Activated CD8-positive, alpha-beta memory T cell treated with anti-CD3 and anti-CD28 coated beads, Interleukin-2, amount 10 ng/mL, durations not matched to agents 7 days and 5 days (primary cell): ENCODE measurements at places on chromosomes 2 and 18.

GRCh38 chr18:69172046-69172445 lies 228.6 kb upstream of the DOK6 start:
- no peak for DNase-seq

DNA sequence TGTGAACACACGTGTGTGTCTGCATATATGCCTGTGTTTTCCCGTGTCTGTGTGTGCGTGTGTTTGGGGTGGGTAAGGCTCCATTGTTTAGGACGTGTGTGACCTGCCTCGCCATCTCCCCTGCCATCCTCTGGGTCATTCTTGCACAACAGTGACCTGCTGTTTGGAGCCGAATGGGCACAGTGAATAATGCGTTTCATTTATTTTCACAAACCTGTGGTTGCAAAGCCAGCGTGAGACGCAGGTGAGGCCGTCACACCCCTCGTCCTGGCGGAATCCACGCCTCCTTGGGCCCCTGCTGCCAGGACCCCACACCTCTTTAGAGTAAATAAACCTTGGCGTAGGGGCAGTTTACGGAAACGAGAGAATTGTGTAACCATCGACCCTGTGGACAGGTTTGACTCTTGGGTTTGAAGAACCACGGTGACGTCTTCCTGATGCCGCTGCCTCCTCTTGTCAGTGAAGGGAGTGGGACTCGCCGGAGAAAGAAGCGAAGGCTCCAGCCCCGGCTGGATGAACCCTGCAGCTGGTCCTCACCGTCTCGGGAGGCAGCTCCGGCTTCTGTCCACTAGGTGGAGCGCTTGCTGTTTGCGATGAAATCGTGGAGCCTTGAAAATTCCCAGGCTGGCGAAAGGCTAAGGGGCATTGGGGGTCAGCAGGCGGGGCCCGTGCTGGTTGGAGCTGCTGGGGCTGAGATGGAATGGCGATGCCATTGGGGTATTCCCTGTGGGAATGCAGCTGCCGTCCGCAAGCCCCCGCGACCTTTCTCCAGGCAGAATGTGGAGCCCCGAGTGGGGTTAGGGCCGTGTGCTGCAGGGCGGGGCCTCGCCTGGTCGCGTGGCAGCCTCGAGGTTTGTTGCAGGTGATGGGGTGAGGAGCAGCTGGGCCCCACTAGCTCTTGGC lies 81.1 kb downstream of the RTP5 start:
- DNase-seq: peak; percentile 73

GRCh38 chr18:8988260-8988871 lies 114.1 kb upstream of the NDUFV2 start:
- peak; percentile 69 for DNase-seq

- DNase-seq: no peak
Observed at GRCh38 chr2:129074298-129074920, 755.7 kb upstream of the HS6ST1 start.

- DNase-seq: no peak
Observed at GRCh38 chr2:320561-320960, 32.7 kb upstream of the ALKAL2 start.

DNA sequence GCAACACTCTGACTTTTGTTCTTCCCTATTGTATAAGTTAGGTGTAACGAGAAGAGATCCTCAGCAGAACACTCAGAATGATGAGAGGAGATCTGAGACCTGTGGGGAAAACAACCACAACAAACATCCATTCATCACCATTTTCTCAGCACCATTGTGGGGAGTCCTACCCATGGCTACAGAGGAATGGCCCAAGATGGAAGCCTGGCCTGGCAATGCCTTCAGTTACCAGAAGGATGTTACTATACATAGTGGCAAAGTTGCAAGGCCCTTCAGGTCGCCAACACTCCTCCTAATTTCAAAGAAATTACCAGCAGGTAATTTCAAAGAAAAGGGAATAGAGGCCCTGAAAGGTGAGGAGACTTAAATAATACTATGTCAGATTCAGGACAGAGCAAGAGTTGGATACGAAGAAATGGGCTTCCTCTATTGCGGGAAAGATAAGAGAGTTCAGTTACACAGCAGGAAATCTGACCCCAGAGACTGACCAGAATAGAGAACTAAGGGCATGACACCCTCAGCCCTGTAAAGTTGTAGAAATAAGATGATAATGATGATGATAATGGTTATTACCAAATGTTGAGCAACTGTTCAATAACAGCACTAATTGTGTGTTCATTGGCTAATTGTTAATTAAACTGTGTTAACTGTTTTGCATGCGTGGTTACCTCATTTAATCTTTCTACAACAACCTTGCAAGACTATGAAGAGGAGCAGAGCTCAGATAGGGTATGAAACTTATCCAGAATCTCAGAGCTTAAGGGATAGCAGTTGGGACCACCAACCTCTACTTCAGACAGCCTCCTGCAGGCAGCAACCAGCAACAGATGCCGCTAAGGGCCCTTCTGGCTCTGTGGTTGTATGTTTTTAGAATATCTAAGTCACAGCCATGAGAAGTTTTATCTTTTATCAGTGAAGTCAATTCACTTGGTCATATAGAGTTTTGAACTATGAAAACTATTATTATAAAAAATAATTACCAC lies 37.5 kb downstream of the DHRS9 start:
- DNase-seq: no peak

DNA sequence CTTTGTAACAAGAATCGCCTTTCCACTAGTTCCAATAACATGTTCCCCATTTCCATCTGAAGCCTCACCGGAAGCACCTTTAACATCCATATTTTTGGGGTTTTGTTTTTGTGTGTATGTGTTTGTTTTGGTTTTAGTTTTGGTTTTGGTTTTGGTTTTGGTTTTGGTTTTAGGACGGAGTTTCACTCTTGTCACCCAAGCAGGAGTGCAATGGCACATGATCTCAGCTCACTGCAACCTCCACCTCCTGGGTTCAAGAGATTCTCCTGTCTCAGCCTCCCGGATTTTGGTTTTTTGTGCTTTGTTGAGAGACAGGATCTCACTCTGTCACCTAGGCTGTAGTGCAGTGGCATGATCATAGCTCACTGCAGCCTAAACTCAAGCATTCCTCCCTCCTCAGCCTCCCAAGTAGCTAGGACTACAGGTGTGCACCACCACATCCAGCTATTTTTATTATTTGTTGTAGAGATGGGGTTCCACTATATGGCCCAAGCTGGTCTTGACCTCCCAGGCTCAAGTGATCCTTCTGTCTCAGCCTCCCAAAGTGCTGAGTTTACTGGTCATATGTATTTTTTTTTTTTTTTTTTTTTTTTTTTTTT lies 36.3 kb downstream of the TGOLN2 start:
- peak; percentile 54 for DNase-seq

DNA sequence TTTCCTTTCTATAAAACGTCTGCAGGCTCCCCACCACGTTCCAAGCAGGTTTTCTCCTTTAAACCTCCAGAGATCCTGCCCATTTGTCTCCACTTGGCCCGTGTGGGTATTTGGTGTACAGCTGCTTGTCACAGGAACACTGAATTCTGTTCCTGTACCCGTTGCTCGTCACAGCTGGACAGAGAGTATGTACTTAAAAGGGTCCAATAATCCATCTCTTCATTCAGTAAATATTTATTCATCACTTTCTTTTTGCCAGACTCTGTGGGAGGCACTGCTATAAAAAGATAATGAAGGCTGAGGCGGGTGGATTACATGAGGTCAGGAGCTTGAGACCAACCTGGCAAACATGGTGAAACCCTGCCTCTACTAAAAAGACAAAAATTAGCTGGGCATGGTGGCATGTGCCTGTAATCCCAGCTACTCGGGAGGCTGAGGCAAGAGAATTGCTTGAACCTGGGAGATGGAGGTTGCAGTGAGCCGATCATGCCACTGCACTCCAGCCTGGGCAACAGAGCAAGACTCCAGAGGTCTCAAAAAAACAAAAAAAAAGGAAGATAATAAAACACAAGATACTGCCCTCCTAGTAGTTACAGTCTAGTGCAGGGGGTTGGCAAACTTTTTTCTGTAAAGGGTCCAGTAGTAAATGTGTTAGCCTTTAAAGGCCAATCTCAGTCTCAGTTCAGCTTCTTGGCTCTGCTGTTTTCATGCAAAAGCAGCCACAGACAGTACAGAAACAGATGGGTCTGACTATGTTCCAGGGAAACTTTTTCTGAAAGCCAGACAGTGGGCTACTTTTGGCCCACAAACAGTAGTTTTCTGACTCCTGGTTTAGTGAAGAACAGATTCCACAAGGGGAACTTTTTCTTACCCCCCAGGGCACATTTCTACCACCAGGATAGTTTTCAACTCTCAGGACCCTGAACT lies 309.9 kb upstream of the RAB12 start:
- DNase-seq: no peak

DNA sequence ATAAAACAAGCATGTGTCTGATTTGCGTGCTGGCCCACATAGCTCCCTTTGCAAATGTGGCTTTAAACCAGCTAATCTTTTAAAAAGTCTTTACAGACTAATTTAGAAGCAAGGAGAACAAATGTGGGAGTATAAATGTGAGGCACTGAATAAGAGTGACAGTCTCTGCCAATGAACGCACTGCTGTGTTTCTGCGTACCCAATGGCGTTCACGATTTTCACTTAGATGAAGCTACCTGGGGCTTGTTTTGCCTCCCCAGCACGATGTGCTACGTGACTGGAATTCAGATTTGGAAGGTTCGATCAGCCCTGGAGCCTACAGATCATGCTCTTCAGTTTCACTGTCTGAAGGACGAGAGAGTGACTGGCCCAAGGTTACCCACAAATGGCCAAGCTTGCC lies 10.8 kb upstream of the CRACDL start:
- no peak for DNase-seq

DNA sequence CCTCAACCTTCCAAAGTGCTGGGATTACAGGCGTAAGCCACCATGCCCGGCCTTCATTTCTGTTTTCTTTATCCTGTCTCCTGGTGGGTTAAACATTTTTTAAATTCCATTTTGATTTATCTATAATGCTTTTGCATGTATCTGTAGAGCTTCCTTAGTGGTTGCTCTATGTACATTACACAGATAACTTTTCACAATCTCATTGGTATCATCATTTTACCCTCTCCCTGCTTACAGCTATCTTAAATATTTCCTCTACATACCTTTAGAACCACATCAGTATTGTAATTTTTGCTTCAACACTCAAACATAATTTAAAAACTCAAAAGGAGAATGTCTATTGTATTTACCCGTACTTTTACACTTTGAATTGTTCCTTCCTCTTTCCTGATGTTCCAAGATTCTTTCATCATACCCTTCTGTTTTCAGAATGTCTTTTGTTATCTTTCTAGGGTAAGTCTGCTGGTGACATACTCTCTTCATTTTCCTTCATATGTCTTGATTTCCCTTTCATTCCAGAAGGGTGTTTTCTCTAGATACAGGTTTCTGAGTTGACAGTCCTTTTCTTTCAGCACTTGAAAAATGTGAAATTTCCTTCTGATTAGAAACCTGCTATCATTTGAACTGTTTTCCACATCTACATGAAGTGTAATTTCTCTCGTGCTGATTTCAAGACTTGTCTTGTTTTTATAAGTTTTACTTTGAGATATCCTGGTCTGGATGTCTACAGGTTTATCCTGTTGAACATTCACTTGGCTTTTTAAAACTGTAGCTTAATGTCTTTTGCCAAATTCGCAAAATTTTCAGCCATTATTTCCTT lies 21.9 kb downstream of the PPP3R1 start:
- no peak for DNase-seq

GRCh38 chr2:172962082-172962481 lies 113.6 kb upstream of the MAP3K20 start:
- DNase-seq: no peak

- DNase-seq: no peak
Observed at GRCh38 chr18:69397096-69397495, 3.6 kb upstream of the DOK6 start.

DNA sequence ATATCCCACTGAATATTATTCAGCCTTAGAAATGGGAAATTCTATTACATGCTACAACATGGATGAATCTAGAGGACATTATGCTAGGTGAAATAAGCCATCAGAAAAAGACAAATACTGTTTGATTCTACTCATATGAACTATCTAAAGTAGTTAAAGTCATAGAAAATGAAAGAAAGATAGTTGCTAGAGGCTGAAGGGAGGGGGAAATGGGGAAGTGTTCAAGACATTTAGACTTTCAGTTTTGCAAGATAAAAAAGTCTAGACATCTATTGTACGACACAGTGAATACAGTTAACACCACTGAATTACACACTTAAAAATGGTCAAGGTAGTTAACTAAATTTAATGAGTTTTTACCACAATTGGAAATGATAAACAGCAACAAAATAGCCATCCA lies 835.9 kb upstream of the CHAC2 start:
- DNase-seq: no peak

DNA sequence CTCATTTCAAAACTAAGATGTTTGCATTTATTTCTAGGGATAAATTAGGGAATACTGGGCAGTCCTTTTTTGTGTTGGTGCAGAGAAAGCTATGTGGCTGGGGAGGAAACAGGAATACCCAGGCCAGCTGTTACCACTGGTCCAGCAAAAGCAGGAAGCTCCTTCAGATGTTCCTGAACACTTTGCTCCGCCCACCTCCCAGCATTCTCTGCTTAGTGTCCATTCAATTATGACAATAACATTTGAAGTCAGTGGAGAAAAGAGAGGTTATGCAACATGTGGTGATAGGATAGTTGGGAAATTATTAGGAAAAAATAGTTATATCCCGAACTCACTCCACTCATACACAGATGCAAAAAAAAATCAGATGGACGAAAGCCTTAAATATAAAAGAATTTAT lies 22.1 kb upstream of the ARPC2 start:
- no peak for DNase-seq

GRCh38 chr18:23179416-23179815 lies 44.1 kb downstream of the CABLES1 start:
- DNase-seq: no peak

DNA sequence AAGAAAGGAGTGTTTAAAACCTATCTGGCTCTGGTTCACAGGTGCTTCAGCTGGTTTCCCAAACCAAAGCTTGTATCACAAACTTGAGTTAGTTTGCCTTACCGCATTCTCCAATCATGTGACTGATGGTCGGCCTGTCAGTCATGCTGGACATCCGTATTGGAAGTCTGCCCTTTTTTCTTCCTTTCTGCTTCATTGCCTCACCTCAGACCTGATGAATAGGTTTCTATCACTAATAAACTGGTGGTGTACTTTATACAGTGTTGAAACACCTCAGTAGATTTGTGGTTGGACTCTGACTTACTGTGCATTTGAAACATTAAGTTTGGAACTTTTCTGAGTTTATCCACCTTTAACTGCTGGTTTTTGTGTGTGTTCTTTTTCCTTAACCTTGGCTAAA lies 84.1 kb downstream of the R3HDM1 start:
- DNase-seq: no peak

DNA sequence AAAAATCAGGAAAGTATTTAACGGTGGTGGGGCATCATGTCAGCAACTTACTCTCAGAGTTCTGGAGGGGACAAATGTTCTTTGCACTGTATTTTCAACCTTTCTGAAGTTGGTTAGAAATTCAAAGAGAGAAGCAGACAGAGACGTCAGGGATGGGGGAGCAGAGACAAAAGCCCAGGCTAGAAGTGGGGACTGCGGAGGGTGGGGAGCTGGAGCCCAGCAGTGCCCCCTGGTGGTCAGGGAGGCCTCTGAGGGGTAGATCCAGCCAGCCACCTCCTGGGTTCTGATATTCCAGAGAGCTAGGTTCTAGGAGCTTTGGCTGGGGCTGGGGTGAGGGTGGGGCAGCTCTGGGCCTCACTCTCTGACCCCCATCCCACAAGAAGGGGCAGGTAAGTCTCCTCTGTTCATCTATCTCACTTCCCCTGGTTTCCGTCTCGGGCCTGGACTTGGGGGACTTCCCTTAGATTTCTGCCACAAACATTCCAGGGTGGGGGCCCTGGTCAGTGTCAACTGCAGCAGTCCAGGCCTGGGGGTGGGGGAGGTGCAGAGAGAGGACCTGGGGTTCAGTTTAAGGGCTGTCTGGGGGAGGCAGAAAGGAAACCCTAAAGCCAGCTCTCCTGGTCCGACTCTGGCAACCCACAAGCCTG lies 8.9 kb downstream of the TNS1 start:
- peak; percentile 66 for DNase-seq

GRCh38 chr2:100289020-100289419 lies 33.3 kb downstream of the LONRF2 start:
- DNase-seq: peak; percentile 48
